ENCODE measurements at places on chromosomes 12 and 14.

DNA sequence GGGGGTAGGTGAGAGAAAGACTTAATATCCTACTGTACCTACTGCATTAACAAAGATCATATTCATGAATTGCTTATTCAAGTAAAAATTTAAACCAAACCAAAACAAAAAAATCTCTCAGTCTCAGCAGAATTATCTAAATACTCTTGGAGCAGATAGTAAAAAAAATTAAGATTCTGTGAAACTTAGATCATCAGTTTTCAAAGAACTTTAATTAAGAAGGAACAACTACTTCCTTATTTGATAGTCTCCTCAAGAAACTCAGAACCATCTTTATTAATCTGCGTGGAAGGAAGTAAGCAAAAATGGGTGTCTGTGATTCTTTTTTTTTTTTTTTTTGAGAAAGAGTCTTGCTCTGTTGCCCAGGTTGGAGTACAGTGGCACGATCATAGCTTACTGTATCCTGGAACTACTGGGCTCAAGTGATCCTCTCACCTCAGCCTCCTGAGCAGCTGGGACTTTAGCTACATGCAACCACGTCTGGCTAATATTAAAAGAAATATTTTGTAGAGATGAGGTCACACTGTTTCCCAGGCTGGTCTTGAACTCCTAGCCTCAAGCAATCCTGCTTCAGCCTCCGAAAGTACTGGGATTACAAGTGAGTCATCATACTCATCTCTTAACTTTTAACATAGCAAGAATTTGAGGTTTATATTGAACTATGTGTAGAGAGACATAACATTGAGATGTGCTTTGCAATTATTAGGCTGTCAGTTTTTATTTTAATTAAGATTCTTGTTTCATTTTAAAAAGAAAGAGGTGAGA lies 37.4 kb downstream of the GAS2L3 start:
- DNase-seq, result no peak

DNA sequence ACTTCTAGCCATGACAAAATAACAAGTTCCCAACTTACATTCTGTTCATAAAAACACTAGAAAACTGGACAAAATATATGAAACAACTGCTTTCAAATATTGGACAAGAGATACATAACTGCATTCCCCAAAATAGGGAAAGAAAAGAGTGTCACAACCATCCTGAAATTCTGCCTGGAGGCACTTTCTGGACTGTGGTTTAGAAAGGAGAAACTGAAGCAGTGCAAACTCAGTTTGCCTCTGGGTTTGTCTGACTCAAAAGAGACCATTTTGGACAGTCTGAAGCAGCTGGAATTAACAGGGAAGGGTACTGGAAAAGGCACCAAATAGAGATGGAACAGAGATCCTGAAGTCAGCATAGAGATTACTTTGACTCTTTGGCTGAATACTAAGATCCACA lies 11.3 kb upstream of the SYT1 start:
- DNase-seq, result no peak

- no peak for DNase-seq
Observed at GRCh38 chr12:123532019-123532418, 1.5 kb downstream of the RILPL1 start.

GRCh38 chr14:53038629-53039028 lies 87.8 kb upstream of the FERMT2 start:
- no peak for DNase-seq

- no peak for DNase-seq
Observed at GRCh38 chr12:105451211-105451610, 120.7 kb downstream of the C12orf75 start.

DNA sequence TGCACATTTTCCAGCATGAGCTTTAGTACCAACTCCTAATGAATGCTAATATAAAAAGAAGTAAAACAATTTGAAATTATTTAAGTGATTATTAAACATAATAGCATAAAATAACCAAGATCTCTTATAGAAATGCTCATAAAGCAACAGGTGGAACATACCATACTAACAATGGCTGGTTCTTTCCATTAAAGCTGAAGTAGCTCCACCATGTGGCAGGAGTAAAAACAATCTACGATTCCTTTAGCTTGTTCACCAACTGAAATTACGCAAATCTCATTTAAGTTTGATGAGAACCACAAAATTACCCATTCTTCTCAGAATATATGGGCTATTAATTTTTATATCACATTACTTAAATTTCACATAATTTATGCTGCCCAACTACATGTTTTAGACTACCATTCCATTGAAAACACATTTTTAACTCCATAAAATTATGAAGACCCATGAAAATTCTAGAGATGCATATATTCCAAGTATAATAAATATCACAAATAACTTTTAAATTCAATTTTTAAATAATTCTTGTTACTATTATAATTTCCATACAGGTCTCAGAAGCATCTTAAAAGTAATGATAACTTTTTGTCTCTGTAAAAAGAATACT lies 213.6 kb downstream of the DAD1 start:
- peak; percentile 77 for DNase-seq

DNA sequence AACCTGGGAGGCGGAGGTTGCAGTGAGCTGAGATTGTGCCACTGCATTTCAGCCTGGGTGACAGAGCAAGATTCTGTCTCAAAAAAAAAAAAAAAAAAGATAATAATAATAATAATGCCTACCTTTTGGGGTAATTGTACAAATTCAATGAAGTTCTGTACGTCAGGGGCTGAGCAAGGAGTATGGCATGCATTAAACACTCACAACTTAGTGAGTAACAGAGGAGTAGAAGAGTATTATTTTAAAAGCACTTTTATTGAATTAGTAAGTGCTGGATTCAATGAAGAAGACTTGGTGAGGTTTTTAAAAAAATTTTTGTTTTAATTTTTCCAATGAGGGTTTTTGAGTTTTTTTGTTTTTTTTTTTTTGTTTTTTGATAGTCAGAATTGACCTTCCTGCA lies 783.6 kb upstream of the TBX3 start:
- no peak for DNase-seq

DNA sequence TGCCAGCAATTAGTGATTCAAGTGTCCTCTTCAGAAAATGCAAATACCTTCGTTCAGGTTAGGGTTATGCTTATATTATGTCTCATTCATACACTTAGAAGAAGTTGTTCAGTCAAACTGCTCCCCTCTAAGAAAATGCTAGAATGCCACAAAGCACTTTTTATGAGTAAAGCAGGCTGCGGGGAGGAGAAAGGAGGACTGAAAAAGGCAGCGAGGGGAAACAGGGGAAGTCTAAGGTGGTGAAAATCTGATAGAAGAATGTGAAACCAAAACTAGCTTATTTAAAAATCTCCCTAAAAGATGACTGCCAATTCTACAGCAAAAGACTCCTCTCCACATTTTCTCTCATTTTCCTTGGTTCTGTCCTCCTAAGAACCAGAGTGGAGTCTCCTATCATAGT lies 70.1 kb downstream of the PRKD1 start:
- no peak for DNase-seq

DNA sequence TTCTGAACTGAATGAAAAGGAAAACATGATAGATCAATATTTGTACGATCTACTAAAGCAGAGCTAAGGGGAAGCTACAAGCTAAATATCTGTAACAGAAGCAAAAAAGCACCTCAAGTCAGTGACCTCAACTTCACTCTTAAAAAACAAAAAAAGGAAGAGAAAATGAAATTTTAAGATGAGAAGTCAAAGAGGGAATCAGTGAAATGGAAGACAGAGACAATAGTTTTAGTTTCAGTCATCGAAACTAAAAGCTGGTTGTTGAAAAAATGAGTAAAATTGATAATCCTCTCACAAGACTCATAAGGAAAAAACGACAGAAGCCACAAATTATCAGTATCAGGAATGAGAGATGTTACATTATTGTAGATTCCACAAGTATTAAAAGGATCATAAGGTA lies 11.9 kb upstream of the SLC2A13 start:
- DNase-seq, result no peak

- DNase-seq, result no peak
Observed at GRCh38 chr12:65667932-65668331, 156.4 kb upstream of the HMGA2 start.

DNA sequence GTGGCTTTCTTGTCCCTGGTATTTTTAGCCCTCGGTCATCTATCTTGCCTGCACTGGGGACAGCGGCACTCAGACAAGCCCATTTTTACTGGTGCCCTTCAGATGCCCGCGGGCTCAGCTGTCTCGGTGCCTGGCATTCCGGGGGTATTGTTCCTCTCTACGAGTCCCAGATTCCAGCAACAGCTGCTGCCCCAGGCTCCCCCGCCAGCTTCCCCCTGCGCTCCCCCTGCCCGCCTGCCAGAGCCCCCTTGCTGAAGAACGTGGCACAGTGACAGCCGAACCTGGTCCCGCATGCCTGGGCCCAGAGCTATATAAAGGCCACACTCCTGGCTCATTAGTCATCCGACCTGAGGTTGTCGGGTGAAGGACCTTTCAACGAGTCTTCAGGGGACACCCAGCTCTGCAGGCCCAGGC lies 10.9 kb upstream of the MYL2 start:
- no peak for DNase-seq

DNA sequence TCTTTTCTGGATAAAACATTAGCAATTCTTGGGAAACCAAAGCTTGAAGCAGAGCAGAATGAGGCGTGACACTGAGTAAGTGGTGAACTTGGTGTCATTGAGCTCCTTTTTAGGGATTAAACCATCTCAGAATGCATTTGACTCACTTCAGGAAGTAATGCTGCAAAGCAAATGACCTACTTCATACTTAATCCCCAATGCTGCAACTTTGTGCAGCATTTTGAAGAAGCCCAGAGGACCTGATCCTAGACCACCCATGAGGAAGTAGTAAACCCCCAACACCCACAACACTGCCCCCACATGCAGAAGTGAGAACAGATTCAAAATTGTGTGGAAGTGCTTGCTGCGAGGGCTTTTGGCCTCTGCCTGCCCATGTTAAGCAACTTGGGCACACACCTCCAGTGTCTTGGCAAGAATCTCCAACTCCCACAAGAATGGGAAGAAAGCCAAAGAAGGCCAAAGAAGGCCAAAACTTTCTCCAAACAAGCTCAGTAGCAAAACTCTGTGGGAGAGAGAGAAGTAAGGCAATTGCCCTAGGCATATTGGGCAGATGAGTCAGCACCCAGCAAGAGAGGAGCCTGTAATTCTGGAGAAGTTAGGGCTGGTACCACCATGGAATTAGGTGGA lies 69.2 kb upstream of the ETV6 start:
- no peak for DNase-seq

DNA sequence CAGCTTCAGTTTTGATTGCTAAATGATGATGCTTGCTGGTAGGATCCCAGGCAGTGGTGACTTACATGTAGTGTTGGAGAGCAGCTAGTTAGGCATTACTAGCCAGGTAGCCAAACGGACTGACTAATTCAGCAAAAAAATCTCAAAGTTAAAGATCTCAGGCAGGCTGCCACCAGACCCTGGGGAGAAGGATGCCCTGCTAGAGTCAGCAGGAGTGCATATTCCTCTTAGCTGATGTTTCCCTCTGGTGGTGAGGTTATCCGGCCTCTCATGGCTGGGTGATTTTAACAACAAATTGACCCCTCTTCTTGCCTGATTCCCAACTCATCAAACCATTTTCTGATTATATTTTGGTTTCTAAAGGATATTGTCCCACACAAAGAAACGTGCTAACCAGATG lies 2.8 kb downstream of the EFS start:
- no peak for DNase-seq

DNA sequence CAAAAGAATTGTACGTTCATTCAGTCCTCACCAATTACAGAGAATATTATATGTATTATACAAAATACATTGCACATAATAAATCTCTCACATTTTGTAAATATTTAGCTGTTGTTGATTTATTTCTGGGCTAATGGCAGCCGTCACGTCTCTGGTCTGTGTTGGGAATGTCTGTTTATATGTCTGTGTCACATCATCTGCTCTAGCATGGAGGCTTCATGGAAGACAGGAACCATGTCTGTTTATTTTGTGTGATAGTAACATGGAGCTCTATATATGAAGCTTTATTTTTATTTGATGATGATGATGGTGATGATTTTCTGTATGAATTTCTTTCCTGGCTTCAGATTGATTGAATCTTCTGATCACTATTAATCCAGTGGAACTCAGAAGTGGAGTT lies 138.4 kb downstream of the RAD51B start:
- no peak for DNase-seq

DNA sequence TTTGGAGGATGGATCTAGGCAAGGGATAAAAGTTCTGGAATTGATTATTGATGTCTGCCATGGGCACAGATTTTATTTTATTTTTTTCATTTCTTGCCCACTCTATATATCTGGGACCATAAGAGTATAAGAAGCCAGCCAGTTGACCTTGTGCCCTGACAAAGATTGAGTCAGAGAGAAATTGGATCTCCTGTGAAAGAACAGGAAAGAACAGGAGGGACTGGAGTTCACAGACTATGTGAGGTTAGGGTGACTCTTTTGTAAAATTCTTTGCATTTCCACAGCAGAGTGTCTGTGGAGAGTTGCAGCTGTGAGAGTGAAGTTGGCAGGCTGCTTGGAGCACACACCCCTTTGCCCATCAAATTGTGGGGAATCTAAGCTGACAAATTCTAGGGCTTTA lies 358.4 kb upstream of the TBX3 start:
- DNase-seq, result no peak

- no peak for DNase-seq
Observed at GRCh38 chr14:65167072-65167645, 64.8 kb upstream of the MAX start.

DNA sequence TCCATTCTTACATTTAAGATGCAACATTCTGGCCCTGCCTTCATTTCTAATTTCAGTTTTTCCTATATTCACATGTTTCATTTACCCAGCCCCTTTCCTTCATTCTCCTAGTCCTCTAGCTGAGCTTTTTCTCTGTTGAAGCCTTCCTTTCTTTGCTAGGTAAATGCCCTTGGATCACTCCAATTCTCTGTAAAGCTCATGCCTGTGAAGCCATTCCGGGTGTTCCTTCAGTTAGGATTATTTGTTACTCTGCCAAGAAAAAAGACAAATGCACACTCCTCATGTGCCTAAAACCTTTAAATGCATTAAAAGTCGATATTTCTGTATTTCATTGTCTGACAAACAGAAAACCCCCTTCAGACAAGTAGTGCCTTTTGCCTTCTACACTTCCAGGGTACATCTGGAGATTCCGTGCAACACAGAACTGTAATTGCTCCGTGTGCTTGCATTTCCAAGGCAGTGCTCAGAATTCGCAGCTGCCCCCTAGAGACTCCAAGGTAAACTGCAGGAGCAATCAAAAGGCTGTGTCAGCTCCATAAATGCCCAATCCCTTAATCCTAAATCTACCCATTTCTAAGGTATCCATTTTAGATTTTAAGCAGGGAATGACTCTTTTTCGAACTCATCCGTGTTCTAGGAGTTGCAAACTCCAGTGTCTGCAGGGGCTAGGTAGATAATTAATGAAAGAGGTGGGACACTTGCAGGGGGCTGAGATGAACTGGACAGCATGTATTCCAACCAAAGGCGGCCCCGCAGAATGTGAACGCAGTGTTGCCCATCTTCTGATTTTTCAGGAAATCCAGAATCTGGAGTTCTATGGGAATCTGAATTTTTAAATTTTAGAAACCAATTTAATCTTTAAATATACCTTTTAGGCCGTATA lies 320.2 kb downstream of the GRIN2B start:
- DNase-seq, result peak; percentile 43

DNA sequence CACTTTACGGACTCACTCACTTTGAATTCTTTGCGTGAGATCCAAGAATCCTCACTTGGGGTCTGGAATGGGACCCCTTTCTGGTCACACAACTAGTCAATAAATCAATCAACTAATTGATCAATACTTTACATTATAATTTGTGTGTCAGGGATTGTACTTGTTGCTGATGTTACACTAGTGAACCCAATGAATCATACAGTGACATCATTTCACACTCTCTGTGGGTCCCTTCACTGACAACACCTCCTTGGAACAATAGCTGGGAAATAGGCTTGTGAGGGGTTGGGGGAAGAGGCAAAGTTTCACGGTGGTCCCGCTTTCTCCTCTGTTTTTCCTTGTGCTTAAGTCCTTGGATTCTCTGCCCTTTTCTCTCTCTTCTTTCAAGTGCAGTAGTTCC lies 35.0 kb downstream of the TPH2 start:
- no peak for DNase-seq
